Bone marrow (tissue), 2 donors: ENCODE measurements at places on chromosomes 5 and 9.

GRCh38 chr5:95741458-95741857 lies 10.3 kb downstream of the RHOBTB3 start:
- DNase-seq, result no peak

DNA sequence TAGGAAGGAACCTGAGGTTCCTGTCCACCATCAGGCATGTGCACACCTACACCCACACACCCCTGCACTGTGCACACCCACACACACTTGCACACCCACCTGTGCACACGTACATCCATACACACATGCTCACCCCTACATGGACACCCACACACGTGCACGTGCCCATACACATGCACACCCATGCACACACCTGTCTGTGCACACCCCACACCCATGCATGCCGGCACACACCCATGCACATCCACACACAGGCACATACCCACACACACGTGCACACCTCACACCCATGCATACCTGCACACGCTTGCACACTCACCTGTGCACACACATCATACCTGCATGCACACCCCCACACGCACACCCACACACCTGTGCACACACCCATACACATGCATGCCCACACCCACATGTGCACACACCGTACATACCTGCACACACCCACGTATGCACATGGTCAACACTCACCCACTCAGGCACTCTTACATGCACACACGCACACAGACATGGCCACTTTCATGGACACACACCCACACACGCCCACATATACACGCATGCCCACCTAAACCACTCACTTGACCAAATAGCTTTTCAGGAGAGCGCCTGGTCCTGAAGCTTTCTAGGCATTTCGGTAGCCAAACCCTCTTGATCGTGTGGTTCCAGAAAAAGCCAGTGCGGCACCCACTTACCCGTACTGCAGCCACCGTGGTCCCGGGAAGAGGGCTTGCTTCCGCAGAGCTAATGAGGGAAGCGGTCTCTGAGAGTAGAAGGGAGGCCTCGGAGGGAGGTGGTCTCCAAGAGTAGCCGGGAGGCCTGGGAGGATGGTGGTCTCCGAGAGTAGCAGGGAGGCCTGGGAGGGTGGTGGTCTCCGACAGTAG lies 36.7 kb upstream of the CLPTM1L start:
- DNase-seq, result no peak

- no peak for DNase-seq
Observed at GRCh38 chr9:112194969-112195431, 19.9 kb upstream of the SUSD1 start.

GRCh38 chr9:89920951-89921350 lies 316.1 kb downstream of the GADD45G start:
- DNase-seq, result no peak

DNA sequence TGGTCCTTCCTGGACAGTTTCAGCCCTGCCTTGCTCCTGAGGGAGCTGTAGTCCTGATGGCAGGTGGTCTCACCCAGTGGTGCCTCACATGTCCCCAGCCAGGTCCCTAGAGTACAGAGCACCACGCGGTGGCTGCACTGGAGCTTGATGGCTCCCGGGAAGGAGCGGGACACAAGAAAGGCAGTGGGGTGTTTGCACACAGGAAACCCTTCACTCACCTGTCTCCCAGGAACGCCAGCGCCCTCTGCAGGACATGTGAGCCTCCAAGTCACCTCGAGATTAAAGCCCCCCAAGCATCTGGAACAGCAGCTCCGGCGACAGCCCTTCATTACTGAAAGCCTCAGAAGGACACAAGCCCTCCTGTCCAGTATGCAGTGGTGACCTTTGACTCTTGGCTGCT lies 19.9 kb upstream of the TMEM250 start:
- DNase-seq, result no peak

DNA sequence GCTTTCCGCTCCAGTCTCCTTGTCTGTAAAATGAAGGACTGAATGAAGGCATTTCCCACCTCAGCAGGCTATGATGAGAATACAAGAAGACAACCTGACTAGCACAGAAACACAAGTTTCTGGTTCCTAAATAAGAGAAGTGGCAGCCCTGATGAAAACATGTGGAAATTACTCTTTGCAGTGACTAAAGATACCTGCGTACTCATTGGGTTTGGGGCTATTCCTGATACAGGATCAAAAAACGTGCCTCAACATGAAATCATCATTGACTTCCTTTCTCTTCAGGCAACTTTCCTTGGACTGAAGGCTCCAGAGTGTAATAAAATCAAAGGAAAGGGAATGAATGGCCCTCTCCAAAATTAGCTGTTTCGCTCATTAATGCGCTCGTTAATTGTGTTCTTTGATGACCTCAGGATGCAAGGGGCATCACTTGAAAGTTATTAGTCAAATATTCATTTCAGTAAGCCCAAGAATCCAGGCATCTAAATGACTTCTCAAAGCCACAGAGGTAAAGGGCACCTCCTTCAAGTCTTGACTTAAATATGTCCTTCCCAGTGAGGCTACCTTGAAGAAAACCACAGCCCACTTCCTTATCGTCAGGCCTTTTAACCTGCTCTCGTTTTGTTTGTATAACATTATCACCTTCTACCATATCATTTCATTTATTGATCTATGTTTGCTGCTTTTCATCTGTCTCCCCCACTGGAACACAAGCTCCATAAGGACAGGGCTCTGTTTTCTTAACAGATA lies 68.9 kb downstream of the RASEF start:
- DNase-seq, result no peak
